Activated CD4-positive, alpha-beta T cell treated with anti-CD3 and anti-CD28 coated beads, Interleukin-2, amount 50 U/mL, for 4 hours (primary cell): ENCODE measurements at places on chromosomes 7 and 10.

- DNase-seq: no peak
These were observed 30.7 kb downstream of the DUSP5 start for GRCh38 chr10:110528224-110528996.

DNA sequence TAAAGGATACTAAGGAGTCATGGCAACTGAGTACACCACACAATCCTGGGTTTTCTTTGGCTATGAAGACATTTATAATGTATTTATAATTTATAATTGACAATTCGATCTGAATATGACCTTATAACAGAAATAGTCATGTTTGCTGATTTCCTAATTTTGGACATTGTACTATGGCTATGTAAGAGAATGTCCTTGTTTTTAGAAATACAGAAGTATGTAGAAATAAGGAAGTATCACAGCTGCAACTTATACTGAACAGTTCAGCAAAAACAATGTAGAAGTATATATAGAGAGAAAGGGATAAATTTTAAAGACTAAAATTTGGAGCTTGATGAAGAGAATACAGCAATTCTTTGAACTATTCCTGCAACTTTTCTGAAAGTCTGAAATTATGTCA lies 32.6 kb downstream of the PRLHR start:
- DNase-seq: no peak

DNA sequence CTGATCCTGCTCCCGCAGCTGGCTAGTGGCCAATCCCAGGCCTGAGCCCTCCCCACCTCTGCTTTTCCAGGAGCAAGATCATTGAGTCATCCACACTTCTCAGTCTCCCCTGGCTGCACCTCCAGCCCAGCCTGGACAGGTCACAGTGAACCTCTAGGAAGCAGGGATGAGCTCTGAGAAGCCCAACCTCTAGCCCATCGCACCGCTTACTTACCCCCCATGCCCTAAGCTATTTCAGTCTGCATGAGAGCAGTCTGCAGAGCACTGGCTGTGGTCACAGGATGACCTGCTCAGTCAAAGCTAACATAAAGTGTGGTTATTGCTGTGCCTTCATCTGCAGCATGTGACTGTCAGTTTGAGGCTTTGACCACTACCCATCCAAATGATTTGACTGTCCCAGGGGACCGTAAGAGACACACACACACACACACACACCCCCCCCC lies 129.2 kb downstream of the SORBS1 start:
- no peak for DNase-seq

DNA sequence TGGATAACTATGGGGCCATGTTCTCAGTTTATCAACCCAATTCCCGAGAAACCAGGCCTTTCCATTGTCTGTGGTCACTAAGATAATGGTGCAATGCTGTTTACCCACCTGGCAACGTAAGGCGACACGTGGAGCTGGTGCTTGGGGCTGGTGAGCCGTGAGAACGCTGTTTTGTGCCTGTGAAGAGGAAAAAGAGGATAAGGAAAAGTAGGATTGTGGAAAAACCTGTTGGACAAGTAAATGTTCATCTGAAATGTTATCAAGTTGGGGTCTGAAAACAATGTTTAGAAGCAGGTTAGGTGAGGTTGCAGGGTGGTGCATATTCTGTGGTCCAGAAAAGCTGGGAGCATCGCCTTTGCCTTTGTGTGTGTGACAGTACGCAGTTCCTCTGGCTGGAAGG lies 88.5 kb downstream of the PPP1R17 start:
- DNase-seq: no peak

- DNase-seq: no peak
These were observed 689 bp upstream of the SMARCD3 start for GRCh38 chr7:151249034-151249731.

DNA sequence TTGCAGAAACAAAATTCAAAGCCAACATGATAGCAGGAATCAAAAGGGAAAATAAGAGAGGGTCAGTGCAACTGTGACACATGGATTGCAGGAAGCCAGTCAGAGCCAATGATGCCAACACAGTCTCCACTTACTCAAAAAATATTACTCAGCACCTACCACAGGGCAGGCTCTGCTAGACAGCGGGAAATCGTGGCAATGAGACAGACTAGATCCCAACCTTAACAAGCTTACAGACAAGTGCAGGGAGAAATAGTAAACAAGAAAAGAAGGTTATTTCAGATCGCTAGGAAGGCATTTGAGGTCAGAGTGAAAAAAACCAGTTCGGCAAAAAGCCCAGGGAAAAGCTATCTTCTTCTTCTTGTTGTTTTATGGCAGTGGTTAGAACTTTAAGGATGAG lies 45.2 kb upstream of the NPFFR1 start:
- DNase-seq: no peak

GRCh38 chr10:71270301-71271220 lies 48.5 kb upstream of the SLC29A3 start:
- no peak for DNase-seq

- no peak for DNase-seq
These were observed 50.0 kb upstream of the WIPI2 start for GRCh38 chr7:5139998-5140397.

GRCh38 chr7:36777855-36778254 lies 53.6 kb upstream of the AOAH start:
- DNase-seq: no peak

DNA sequence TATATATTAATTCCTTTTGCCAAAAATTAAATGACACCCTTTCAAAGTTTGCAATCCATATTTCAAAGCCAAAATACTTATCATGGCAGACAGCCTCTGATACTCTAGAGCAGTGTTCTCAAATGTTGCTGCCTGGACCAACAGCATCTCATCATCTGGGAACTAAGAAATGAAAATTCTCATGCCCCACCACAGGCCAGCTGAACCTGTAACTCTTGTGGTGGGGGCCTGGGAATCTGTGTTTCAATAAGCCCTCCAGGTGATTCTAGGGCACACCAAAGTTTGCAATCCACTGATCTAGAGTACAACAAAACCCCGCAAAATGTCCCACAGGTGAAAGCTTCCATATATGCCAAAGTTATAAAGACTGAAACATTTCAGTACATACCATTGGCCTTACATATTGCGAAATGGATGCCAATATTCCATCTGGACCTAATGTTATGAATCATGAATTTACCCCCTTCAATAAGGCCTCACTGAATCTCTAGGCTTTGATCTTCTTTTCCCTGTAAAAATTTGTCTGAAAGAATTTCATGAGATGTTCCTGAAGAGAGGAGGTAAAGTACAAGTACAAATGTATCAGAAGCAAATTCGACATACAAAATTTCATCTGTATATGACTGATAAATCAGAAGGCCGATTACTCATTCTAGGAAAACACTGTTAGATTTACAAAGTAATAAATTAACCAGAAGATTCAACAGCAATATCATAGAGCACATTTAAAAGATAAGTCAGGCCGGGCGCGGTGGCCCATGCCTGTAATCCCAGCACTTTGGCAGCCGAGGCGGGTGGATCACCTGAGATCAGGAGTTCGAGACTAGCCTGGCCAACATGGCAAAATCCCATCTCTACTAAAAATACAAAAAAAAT lies 25.3 kb upstream of the EPC1 start:
- DNase-seq: no peak

DNA sequence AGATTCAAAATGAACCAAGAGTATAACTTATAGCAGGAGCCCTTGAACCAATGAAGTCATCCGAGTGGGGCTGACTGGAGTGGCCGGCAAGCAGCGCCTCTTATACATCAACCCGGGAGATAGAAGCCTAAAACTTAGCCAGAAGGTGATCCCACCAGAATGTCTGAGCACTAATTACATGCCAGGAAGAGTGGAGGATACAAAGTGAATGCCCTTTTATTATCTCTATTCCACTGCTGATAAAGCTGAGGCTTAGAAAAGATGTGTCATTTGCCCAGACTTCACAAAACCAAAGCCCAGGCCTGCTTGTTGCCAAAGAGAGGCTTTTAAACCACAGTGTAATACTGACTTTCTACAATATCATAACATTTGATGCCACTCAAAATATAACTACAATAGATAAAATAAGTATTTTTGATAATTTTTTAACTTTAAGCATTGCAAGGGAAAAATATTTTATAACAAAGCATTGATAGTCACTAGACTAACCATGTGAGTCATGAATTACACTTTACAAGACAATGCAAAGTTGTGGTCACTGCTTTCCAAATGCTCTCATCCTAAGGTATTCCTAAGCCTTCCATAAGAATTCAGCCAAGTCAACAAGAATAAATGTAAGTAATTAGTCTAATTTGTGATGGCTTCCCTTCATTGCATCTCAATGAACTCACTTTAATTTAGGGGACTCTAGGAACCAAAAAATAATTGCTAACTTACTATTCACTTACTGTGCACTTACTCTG lies 58.6 kb upstream of the ARID5B start:
- DNase-seq: no peak

GRCh38 chr7:34036051-34036920 lies 130.9 kb downstream of the BMPER start:
- DNase-seq: no peak

GRCh38 chr10:43234471-43235041 lies 32.3 kb downstream of the RASGEF1A start:
- DNase-seq: no peak

DNA sequence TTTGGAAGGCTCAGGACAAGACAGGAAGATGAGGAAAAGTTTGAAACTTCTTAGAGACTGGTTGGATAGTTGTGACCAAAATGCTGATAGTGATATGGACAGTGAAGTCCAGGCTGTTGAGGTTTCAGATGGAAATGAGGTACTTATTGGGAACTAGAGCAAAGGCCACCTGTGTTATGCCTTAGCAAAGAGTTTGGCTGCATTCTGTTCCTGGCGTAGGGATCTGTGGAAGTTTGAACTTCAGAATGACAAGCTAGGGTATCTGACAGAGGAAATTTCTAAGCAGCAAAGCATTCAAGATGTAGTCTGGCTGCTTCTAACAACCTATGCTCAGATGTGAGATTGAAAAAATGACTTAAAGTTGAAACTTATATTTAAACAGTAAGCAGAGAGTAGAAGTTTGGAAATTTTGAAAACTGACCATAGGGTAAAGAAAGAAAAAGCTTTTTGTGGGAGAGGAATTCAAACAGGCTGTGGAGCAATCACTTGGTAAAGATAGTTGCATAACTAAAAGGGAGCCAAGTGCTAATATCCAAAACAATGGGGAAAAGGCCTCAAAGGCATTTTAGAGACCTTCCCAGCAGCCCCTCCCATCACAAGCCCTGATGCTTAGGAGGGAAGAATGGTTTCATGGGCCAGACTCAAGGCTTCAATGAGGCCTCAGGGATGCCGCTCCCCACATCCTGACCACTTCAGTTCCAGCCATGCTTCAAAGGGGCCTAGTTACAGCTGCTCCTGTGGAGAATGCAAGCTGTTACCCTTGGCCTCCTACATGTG lies 415.1 kb downstream of the INHBA start:
- DNase-seq: no peak

DNA sequence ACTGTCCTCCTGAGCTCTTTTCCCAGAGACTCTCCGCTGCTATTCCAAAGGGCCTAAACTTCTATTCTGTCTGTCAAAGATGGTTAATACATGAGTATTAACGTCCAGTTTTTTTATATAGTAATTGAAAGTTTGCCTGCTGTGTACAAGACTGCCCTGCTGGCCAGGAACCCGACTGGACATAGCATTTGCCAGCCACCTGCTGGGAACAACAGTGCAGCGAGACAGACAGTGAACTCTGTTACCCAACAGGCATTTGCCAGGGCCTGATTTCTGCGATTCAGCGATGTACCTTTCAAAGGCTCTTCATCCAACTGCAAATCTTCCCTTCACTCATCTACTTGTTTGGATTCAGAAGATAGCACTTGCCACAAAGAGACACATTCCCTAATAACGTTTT lies 128.8 kb upstream of the SEM1 start:
- DNase-seq: no peak

DNA sequence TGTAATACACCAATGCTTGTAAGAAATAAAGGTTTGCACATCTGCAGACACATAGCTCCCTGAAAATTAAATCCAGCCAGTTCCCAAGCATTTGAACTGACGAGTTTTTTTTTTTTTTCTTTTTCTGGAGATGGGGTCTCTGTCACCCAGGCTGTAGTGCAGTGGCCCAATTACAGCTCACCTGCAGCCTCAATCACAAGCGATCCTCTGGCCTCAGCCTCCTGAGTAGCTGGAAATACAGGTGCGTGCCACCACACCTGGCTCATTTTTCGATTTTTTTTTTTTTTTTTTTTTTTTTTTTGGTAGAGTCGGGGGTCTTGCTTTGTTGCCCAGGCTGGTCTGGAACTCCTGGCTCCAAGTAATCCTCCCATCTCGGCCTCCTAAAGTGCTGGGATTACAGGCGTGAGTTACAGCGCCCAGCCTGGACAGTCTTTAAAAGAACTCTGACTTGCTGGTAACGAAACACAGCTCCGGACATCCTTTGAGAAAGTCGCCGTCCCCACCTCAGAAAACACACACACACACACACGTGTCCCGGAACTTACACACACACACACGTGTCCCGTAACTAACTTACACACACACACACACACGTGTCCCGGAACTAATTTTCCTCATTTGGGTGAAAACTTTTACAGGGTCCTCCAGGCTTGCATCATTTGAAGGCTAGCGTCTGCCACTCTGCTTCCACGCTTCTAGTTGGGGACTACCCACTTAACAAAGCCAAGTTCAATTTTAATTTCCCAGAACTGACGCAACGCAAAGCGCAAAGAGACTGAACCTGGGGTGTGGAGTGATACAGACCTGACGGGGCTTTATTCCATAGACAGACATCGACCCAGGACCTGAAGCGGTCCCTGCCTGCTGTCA lies 18.6 kb downstream of the OCM2 start:
- peak; percentile 29 for DNase-seq

DNA sequence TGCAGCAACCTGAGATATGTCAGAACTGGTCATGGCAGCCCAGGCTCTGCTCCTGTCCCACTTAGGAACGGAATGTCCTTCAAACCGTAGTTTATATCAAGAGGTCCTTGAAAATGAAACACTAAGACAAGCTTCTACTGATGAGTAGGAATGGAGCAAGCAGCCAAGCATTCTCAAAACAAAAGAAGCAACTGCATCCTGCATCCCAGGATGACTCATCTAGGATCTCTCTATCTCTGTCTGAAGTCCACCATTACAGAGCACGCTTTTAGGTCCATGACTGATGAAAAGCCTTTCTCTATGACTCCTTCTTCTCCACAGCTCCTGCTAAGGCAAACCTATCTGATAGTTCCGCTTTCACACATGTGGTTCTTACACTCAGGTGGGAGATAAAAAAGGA lies 16.3 kb downstream of the MBL2 start:
- no peak for DNase-seq

DNA sequence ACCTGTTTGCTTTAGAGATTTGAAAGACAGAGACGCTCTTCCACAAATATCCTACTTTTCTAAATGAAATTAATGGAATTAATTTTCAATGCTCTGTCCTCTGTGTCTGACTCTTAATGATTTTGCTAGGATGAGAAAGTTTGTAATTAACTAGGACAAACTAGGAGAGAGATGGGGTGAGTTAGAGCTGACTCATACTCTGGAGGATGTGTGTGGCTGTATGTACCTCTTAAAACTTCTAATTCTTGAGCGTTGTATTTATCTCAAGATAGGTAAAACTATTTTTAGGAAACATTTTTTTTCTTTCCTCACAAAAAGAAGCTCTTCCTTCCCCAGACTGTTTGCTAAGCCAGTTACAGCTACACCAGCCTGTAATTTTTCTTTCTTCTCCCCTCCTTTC lies 178.8 kb upstream of the ANKRD30A start:
- no peak for DNase-seq
